ENCODE measurements at places on chromosomes 16 and 17.

- DNase-seq, result no peak
These were observed 143.8 kb downstream of the IRX3 start for GRCh38 chr16:54142787-54143186.

DNA sequence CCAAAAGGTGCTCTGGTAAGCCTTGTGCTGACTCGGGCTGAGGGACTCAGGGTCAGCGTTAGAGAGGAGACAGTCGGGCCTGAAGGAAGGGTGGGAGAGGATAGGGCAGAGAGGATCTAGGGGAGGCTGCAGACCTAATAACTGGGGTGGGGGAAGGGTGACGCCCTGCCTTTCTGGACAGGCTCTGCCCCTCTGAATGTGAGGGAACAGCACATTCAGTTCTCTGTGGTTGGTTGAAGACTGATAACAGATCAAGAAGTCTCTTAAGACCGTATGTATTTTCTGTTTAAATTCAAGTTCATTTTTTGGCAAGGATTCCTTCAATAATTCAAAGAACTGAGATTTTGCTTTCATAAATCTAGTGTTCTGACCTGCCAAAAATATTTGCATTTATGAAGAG lies 56.2 kb upstream of the TEKT3 start:
- no peak for DNase-seq

DNA sequence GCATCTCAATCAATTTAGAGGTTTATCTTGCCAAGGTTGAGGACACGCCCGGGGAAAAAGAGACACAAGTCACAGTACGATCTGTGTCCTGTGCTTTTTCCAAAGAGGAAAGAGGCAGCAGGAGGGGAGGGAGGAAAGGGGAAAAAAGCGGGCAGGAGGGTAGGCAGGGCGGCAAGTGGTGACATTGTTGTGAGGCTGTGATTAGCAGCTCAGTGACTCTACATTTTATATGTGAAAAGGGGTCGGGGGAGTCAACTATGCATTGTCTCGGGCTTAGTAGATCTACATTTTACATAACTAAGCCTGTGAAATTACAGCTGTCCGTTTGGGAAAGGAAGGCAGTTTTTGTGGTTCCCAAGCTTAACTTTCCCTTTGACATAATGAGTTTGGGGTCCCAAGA lies 22.2 kb upstream of the RIPOR1 start:
- no peak for DNase-seq

- DNase-seq, result no peak
These were observed 506.0 kb downstream of the TMEM114 start for GRCh38 chr16:8084302-8084701.

DNA sequence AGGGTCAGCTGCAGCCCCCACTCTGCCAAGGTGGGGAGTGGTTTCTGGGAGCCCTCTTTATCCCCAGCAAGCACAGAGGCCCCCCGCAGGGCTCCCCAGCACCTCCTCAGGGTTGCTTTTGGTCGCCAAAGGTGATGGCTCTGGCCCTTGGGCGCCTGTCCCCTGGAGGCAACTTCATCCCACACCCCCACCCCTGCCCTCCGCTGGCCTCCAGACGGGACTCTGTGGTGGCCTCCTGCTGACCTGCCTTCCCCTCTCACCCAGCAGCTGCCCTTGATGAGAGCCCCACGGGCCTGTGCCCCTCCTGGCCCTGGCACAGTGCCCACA lies 7.8 kb upstream of the RHOT2 start:
- no peak for DNase-seq

- no peak for DNase-seq
These were observed 83.8 kb downstream of the ABCC1 start for GRCh38 chr16:16033208-16033717.

- DNase-seq, result no peak
These were observed 109.1 kb downstream of the SPECC1 start for GRCh38 chr17:20118280-20118679.

GRCh38 chr17:19753051-19753509 lies 5.0 kb upstream of the ALDH3A1 start:
- DNase-seq, result peak; percentile 90

GRCh38 chr17:59333836-59334235 lies 2.4 kb downstream of the YPEL2 start:
- no peak for DNase-seq

- no peak for DNase-seq
These were observed 58.4 kb downstream of the EPN2 start for GRCh38 chr17:19295473-19296135.

DNA sequence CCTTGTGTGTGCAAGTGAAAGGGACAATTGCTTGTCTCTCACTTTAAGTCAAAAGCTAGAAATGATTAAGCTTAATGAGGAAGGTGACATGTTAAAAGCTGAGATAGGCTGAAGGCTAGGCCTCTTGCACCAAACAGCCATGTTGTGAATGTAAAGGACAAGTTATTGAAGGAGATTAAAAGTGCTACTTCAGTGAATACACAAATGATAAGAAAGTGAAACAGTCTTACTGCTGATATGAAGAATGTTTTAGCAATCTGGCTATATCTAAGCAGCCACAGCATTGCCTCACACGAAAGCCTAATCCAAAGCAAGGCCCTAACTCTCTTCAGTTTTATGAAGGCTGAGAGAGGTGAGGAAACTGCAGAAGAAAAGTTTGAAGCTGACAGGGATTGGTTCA lies 71.0 kb downstream of the CDRT15 start:
- no peak for DNase-seq

- DNase-seq, result no peak
These were observed 15.4 kb downstream of the SMARCE1 start for GRCh38 chr17:40632216-40632615.

DNA sequence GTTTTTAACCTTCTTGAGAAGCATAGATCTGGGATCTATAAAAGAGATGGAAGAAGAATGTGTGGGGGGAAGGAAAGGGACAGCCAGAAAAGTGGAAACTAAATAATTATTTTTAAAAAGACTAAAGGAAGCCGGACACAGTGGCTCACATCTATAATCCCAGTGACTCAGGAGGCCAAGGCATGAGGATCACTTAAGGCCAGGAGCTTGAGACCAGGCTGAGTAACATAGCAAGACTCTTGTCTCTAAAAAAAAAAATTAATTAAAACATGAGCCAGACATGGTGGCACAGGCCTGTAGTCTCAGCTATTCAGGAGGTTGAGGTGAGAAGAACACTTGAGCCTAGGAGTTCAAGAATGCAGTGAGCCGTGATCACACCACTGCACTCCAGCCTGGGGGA lies 335.1 kb downstream of the GRIN2A start:
- DNase-seq, result peak; percentile 70

DNA sequence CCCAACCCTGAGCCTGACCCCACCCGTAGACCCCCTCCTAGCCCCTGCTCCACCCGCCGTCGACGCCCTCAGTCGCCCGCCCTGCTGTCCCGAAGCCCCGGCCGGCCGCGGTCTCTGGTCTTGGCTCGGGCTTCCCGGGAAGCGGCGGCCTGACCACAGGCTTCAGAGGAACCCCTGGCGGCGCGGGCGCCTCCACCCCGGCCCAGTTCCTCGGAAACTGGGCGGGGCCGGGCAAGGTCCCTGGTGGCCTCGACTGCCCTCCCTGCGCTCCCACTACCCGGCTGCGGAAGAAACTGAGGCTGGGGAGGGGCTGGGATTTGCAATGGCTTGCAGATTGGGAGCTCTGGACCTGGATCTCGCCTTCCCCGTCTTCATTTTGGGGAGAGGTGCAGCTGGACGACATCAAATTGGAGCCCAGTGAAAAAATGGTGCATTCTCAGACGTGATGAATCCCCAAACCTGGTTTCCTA lies 692 bp upstream of the SOCS1 start:
- peak; percentile 70 for DNase-seq

GRCh38 chr17:13297183-13297582 lies 279.4 kb upstream of the ELAC2 start:
- no peak for DNase-seq

- DNase-seq, result no peak
These were observed 82.7 kb upstream of the CREBBP start for GRCh38 chr16:3963203-3963602.

- peak; percentile 88 for DNase-seq
These were observed 6.7 kb downstream of the HS3ST3B1 start for GRCh38 chr17:14307560-14308024.

Measured in ELR (cell line).